ENCODE measurements at places on chromosomes 4 and X.

GRCh38 chr4:6331018-6331417 lies 61.4 kb downstream of the WFS1 start:
- no peak for DNase-seq

- DNase-seq: no peak
Observed at GRCh38 chr4:108315694-108316093, 147.0 kb upstream of the LEF1 start.

GRCh38 chr4:183755596-183755995 lies 96.5 kb downstream of the TRAPPC11 start:
- no peak for DNase-seq

DNA sequence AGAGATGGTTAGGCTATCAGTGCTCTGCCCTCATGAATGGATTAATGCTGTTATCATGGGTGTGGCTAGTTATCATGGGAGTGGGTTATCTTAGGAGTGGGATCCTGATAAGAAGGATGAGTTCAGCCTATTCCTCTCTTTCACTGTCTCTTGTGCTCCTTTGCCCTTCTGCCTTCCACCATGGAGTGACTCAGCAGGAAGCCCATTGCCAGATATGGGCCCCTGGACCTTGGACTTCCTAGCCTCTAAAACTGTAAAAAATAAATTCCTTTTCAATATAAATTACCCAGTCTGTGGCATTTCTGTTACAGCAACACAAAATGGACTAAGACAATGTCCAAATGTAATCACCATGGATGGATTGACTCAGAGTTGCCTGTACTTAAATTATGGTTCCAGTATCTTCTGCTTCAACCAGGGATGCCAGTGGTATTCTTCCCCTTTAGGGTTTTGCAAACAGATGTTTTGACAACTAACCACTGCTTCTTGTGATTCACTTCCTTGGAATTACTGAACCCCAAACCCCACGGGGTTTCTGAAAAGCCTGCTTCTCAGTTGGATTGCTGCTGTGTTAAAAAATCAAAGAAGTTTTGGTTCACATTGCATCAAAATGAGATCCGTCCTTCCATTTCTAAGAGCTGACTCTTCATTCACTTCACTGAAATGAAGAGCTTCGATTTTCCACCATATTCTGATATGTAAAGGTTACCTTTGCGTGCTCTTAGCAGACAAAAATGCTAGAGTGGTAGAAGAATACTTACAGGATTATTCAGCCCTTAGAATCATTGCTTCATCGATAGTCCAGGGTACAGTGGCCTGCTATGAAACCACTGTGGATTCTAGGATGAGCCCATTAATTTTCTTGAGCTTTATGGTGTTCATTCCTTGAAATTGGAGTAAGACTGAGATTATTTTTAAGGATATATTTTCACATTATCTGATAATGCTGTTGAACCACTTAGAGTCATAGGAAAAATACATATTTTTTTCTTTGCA lies 107.7 kb downstream of the FRMPD4 start:
- DNase-seq: no peak

DNA sequence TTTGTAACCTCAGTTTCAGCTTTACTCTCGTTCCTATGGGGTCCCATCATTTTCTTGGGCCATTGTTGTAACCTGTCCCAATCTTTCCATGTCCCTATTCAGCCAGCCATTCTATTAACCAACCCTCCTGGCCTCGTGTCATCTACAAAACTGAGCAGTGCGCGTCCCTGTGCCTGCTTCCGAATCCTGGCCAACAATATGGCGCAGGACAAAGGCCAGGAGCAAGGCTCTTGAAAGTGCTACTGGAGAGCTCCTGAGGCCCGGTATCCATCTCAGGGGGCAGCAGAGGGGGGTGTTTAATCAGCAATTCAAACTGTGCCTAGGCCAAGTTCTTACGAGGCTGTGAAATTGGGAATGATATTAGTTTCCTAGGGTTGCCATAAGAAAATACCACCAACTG lies 41.2 kb upstream of the APLN start:
- DNase-seq: no peak

- DNase-seq: no peak
Observed at GRCh38 chrX:138777230-138777629, 65.7 kb upstream of the FGF13 start.

- DNase-seq: no peak
Observed at GRCh38 chrX:109952050-109952449, 50.9 kb upstream of the TMEM164 start.

DNA sequence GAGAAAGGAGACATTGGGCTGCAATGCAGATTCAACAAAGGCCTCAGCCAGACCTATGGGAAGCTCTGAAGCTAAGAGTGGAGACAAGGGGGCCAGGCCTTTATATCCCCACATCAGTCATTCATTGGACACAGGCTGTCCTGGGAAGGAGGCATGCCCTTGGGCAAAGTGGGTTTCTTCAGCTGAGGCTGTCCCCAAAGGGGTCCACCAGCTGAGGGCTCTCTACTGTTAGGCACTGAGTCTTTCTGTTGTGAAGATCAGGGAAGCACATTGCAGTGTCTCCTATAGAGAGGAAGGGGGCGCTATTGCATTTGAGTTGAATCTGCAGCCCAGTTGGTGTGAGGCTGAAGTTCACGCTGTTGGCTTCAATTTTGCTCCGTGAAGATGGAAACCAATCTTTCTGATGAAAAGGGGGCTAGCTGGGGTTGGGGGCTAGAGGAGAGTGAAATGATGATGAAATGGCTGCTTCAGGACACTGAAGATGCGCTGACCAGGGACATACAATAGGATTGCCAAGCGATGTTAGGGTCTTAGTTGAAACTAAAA lies 48.0 kb downstream of the SLC25A5 start:
- DNase-seq: no peak

Measured in right lobe of liver (tissue), 6 donors.